Kasumi-1 (cell line): ENCODE measurements at places on chromosomes 13 and 19.
A peak's percentile ranks its signal among the peaks of the same experiment; 100 is the strongest.

GRCh38 chr19:42306646-42307045 is 4.2 kb upstream of the PAFAH1B3 start:
- DNase-seq = no peak

DNA sequence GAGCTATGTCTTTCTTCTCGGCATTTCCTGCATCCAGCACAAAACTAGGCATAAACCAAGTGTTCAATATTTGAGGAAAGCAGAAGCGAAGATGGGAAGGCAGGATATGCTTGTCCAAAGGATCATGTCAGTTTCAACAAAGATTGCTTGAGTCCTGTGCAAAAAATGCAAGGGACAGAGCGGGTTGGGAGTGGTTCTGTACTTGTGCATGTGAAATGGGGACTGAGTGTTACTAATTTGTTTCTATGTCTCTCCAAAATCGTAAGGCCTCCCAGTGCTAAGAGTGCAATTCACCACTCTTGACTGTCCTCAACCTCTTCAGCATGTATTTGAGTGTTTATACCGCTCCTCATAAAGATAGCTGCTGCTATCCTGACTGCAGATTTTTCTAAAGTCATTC is 166.2 kb downstream of the DLEU7 start:
- DNase-seq = no peak

DNA sequence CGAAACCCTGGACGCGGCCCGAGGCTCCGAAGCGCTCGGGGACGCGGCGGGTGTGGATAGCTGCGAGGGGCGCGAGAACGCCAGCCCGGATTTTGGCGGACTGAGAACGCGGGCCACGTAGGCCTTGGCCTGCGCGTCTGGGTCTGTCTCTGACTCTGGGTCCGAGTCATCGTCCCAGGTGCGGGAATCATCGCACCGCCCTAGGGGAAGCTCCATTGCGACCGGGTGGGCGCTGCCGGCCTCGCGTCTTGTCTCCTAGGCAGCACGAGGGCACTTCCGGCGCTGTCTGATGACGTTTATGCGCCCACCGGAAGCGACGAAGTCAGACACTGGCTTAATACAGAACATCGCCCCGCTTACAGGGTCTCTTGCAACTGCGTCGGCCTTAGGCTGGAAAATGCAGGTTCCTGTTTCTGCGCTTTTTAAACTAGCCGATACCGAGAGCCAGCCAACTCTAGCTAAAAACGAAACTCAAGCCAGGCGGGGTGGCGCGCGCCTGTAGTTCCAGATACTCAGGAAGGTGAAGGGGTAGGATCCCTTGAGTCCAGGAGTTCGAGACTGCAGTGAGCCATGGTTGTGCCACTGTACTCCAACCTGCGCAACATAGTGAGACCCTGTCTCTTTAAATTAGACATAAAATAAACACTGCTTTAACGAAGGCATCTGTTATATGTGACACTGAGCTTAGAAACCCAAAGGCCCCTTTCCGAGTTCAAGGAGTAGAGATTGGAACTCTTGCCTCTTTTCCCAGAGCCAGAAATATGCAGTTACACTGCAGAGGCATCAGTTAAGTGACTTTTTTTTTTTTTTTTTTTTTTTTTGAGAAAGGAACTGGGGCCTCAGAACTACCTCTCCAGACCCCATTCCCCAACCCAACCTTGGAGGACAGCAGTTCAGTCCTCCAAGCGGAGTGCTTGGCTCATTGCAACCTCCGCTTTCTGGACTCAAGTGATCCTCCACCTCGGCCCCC is at the start of gene FBXW9:
Gene FBXW9 (minus strand): TSS at position 266 of the 970 bp plus-strand sequence. CDS start 50 bp downstream, at position 216.
- peak; percentile 88 for DNase-seq

- DNase-seq = no peak
Measured at GRCh38 chr19:8074501-8074900, 21.9 kb downstream of the CCL25 start.

DNA sequence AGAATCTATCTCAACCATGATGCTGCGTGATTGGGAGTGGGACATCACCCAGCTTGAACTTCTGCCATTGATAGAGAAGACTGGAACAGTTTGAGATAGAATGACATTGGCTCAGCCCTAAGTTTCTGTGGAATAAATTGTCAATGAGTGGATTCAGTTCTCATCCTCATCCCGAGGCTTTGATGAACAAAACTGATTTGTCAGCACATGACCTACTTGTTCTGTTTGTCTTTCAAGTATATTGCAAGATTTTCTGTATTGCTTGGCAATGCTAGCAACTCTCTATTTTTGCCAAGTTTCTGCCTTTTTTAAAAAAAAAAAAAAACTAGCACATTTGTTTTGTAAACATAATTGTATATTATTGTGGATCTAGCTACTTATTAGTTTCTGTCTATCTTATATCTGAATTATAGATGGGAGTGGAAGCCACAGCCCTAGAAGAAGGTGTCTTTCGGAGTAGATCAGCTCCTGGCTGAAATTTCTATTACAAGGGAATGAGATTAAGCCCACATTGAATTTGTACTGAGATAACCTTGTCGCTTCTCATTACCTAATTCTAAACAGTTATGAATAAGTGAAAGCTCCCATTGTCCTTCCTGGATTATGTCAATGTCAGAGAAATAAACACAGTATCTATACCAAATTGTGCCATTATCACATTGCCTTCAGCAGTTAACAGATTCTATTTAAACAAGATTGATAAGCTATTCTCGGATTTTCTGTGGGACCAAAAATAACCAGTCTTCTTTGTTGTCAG is 166.1 kb downstream of the TNFSF13B start:
- DNase-seq = no peak

DNA sequence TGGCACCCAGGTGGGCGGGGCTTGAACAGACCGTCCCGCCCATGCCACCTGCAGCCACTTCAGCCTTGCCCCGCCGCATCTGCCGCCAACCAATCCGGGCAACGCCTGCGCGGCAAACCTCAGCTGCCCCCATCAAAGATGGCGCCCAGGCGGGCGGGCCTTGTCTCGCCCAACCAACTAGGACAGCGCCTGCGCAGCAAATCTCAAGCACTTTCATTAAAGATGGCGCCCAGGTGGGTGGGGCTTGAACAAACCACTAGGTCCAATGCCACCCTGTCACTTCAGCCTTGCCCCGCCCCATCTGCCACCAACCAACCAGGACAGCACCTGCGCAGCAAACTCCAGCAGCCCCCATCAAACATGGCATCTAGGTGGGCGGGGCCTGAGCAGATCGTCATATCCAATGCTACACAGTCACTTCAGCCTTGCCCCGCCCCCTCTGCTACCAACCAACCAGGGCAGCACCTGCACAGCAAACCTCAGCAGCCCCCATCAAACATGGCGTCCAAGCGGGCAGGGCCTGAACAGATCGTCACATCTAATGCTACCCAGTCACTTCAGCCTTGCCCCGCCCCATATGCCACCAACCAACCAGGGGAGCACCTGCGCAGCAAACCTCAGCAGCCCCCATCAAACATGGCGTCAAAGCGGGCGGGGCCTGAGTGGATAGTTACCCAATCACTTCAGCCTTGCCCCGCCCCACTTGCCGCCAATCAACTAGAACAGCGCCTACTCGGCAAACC is 1.4 kb downstream of the PEG3 start:
- no peak for DNase-seq

DNA sequence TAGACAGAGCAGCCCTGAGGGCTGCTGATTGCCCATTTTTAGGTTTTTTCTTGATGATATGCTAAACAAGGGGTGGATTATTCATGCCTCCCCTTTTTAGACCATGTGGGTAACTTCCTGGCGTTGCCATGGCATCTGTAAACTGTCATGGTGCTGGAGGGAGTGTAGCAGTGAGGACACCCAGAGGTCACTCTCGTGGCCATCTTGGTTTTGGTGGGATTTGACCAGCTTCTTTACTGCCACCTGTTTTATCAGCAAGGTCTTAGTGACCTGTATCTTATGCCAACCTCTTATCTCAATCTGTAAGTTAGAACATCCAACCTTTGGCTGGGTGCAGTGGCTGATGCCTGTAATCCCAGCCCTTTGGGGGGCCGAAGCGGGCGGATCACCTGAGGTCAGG is 148.0 kb downstream of the PTPRS start:
- no peak for DNase-seq

- DNase-seq = no peak
Measured at GRCh38 chr13:34030782-34031181, 212.8 kb downstream of the RFC3 start.

- no peak for DNase-seq
Measured at GRCh38 chr13:108083056-108083455, 132.3 kb downstream of the LIG4 start.

DNA sequence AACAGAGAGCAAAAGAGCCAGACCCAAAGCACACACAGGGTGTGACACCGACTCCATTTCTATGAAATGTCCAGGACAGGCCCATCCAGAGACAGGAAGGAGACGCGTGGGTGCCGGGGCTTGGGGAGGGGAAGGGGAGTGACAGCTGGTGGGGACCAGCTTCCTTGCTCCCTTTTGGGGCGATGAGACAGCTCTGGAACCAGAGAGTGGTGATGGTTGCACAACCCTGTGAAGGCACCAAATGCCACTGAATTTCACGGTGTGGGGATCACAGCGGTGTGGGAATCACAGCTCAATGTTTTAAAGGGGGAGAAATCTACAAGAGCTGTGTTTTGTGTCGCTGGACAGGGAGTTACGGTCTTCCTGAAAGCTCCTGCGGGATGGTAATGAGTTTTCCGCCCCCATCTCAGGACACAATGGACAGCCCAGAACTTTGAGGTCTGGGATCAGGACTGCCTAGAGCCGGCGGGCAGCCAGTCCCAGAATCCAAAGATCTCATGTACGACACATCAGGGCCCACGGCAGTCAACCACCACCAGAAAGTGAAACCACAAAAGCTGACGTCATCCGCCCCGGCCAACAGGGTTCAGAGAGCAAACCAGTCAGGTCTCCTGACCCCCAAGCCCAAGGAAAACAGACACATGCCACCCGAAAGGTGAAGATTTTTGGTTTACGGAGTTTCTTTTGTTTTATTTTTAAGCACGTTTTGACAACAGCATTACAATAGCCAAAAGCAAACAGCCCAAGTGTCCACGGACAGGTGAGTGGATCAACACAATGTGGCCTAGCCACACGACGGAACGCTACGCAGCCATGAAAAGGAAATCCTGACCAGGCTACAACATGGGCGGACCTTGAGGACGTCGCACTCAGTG is 7.3 kb downstream of the SGTA start:
- DNase-seq = peak; percentile 84

DNA sequence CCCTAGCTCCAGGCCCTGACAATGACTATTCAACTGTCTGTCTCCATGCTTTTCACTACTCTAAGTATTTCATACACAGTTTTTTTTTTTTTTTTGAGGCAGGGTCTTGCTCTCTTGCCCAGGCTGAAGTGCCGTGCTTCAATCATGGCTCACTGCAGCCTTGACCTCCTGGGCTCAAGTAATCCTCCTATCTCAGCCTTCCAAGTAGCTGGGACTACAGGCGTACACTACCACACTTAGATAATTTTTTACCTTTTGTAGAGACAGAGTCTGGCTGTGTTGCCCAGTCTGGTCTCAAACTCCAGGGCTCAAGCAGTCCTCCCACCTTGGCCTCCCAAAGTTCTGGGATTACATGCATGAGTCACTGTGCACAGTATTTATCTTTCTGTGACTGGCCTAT is 815.4 kb downstream of the DACH1 start:
- no peak for DNase-seq

GRCh38 chr19:41997121-41997850 is 3.3 kb upstream of the ATP1A3 start:
- DNase-seq = peak; percentile 43

DNA sequence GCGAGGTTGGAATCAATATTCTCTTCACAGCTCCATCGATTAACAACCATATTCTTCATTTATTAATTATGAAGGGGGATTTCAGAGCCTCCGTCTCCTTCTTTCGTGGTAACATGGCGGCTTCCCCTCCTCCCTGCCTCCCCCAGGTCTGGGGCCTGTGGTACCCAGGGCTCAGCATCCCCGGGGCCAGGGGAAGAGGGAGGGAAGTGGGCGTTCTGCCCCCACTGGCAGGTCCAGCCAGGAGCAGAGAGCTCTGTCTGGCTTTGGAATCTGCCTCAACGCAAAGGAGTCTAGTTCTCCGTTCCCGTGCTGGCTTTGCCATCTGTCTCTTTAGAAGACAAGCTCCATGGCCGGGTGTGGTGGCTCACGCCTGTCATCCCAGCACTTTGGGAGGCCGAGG is 37.8 kb upstream of the ONECUT3 start:
- DNase-seq = no peak

- no peak for DNase-seq
Measured at GRCh38 chr19:11069561-11069960, 19.7 kb upstream of the LDLR start.
